ENCODE measurements at places on chromosomes 16 and 17.
A peak's percentile ranks its signal among the peaks of the same experiment; 100 is the strongest.

DNA sequence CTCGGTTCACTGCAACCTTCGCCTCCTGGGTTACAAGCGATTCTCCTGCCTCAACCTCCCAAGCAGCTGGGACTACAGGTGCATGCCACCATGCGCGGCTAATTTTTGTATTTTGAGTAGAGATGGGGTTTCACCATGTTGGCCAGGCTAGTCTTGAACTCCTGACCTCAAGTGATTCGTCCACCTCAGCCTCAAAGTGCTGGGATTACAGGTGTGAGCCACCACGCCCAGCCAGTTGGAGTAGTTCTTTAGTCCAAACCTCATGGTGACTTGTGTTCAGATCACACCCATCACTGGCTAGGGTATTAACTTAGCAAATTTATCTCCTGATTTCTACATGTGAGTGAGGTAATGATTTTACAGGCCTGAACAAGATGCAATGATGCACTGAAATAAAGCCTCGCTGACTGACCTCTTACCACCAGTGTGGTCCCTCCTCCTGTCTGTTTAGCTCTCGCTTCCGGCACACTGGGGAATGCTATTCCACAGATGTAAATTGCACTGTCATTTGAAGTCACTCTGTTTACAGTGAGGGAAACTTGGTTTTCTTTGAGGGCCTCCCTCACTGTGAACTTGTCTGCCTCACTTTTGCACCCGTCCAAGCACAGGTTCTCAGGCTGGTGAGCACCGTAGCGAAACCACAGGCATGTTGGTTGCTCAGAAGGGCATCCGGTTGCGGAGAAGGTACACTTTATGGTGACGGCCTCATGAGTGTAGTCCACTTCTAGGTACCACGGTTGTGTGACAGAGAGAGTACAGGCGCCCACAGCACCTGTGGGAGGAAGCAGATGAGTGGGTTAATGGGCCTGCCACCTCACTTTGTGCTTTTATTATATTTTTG lies 5.5 kb downstream of the IGSF6 start:
- DNase-seq, result peak; percentile 78

- no peak for DNase-seq
Observed at GRCh38 chr17:67043283-67043682, 1.1 kb upstream of the CACNG1 start.

GRCh38 chr16:66190411-66190810 lies 176.1 kb upstream of the CDH5 start:
- DNase-seq, result no peak

GRCh38 chr17:67628580-67629013 lies 89.1 kb upstream of the NOL11 start:
- DNase-seq, result no peak

GRCh38 chr16:72125635-72126428 lies 32.2 kb downstream of the DHX38 start:
- no peak for DNase-seq

- no peak for DNase-seq
Observed at GRCh38 chr17:17493249-17493985, 2.8 kb downstream of the RASD1 start.

- DNase-seq, result no peak
Observed at GRCh38 chr17:70825321-70826125, 656.2 kb downstream of the KCNJ2 start.

- DNase-seq, result no peak
Observed at GRCh38 chr17:39364236-39365025, 37.0 kb downstream of the FBXL20 start.

DNA sequence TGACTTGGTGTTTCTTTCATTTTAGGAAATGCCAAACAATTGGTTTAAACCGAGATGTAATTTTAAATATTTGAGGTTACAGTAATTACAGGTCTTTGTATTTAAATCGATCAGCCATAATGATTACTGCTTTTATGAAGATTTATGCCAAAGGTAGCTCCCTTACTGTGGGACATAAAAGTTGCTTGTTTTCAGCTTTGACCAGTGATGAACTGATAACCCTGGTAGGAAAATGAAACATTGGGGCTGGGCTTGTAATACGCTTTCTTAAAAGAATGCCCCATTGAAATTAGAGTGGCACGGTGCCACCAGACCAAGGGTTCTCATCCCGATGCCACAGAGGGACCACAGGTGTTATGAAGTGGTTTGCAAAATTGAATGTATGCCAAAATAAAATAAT lies 7.3 kb downstream of the TNRC6A start:
- no peak for DNase-seq

DNA sequence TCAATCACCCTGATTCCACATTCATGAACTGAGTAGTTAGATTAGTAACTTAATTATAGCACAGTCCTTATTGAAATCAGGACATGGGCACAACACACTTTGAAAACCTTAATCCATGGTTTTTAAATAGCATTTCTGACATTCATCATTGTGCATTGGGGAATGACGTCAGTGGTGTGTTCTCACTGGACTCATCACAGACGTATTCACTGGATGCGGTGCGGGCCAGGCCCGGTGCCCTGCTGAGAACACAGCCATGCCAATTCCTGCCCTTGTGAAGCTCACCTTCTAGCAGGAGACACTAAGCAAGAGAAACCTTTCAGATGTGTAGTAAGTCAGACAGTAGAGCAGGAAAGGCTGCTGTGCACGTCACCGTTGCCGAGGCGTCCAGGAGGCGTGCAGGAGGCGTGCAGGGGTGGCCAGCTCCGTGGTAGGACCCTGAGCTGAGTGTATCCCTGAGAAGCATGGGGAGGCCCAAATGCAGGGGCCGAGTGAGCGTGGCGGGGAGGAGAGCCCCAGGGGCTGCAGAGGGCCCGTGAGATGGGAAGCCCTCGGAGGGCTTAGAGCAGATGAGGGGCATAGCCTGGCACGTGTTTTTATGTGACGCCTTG lies 12.9 kb downstream of the BANP start:
- DNase-seq, result no peak

DNA sequence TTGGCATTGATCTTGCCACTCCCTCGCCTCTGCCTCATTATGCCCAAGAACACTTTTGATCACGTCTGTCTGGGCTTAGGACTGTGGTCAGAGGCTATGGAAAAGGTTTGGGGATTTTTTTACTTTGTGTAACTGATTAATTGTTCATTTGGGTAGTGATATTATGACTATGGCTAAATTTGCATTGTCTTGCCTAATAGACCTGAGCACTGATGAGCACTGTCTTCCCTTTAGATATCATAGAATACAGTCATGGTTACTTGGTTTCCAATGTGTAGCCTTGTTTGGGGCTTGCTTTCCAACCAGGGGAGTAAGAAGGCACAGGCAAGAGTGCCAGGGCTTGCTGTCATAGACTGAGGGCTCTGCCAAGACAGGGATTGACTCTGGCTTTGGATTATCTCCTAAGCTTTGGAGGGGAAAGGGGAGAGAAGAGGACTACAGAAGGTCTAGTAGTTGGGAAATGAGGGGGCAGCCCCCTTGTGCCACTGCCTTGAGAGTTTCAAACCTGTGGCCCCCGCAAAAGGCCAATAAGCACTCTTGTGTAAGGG lies 13.7 kb downstream of the LIMD2 start:
- no peak for DNase-seq
